GM12892 (cell line): ENCODE measurements at places on chromosomes 4 and X.

GRCh38 chr4:121199742-121200561 lies 35.8 kb upstream of the TNIP3 start:
- DNase-seq, result no peak

GRCh38 chr4:3820806-3821579 lies 54.8 kb downstream of the ADRA2C start:
- DNase-seq, result no peak

GRCh38 chr4:164828955-164829354 lies 48.0 kb upstream of the APELA start:
- DNase-seq, result no peak

- DNase-seq, result no peak
These were observed 257.2 kb downstream of the SNCA start for GRCh38 chr4:89579771-89580170.

GRCh38 chr4:128483041-128483440 lies 195.4 kb upstream of the PGRMC2 start:
- no peak for DNase-seq

DNA sequence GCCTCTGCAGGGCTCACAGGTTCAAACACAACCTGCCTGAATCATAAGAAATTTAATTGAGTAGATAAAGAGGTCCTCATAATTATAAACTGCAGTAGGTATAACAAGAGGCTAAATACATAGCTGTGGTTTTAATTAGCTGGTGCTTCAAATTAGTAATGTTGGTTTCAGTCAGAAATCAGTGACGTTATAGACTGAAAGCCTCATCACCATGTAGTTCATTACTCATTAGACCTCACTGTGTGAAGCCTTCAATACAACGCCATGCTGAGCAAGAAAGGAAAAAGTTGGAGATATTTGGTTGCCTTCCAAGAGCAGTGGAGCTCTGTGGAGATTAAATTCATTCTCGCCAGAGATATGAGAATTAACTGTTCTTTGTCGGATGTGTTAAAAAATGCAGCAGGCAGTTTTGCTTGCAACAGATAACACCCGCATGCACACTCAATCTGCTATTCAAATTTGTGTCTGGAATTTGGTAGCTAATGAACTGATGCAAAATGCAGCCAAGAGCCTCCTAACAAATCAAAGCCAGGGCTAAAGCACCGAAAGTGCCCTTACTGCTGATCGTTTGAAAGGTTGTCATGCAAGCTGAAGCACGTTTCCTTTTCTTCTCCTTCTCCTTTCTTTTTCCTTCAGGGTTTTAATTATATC lies 148.9 kb downstream of the AFF2 start:
- no peak for DNase-seq
